Immature natural killer cell (primary cell): ENCODE measurements at places on chromosomes 6 and 20.
A peak's percentile ranks its signal among the peaks of the same experiment; 100 is the strongest.

DNA sequence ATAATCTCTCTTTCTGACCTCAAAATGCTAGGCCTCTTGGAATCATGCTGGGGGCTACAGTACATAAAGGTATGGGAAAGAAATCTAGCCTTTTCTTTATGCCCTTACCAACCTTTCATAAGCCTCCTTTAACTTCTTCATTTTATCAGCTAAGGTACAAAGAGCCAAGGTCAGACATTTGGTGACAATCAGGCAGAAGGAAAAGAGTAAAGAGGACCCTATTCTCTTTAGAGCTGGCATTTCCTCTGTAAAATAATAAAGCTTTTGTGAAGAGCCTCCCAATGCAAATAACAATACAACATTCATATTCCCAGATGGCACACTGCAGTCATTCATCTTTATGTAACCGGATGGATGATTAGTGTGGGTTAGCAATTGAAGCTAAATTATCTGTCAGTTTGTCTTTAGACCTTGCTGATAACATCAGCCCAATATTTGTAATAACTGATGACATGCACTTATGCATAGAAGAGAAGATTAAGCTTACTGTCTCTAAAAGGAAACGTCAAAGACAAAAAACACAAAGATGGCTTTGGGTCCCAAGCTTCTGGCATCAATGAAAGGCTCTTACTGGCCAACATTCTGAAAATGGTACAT, 163.1 kb downstream of the IBTK start:
- DNase-seq, result no peak

GRCh38 chr20:50915424-50915823, 15.8 kb downstream of the ADNP start:
- no peak for DNase-seq

GRCh38 chr6:39226639-39227329, 2.5 kb downstream of the KCNK5 start:
- no peak for DNase-seq

GRCh38 chr20:9677100-9677623, 161.7 kb downstream of the PAK5 start:
- no peak for DNase-seq

DNA sequence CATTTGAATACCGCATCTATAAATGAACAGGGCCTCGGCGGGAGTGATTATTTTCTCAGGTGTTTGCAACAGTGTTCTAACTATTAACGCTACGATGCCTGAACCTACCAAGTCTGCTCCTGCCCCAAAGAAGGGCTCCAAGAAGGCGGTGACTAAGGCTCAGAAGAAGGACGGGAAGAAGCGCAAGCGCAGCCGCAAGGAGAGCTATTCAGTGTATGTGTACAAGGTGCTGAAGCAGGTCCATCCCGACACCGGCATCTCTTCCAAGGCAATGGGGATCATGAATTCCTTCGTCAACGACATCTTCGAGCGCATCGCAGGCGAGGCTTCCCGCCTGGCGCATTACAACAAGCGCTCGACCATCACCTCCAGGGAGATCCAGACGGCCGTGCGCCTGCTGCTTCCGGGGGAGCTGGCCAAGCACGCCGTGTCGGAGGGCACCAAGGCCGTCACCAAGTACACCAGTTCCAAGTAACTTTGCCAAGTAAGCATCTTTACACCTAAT, 70.9 kb downstream of the HFE start:
- DNase-seq, result peak; percentile 94
